ENCODE measurements at places on chromosomes 4 and X.

DNA sequence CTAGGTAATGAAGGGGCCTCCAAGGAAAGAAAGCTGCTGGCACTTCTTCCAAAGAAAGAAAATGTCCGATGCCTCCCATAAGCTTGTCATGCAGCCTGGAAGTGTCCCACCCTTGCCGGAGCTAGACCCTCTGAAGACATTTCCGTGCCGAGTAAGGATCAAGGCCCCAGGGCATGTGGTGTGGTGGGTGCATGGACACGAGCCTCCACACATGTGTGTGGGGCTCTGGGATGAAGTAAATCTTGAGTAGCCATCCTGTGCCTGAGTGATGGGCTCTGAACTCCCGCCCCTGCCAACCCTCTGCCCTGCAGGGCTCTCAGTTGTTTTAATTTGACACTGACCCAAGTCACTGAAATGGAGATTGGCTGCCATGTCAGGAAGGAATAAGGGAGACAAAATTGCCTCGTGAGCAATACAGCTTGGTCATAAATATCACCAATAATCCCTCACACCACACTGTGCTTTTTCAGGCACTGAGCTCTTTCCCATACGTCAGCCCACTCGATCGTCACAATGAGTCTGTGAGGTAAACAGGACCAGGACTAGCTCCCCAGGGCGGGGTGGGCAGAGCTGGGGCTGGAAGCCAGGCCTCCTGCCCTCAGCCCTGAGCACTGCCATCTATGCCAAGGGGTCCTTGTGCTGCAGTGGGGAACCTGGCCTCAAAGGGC, 24.6 kb downstream of the CNGA2 start:
- no peak for DNase-seq

GRCh38 chrX:153819384-153820040, 10.8 kb downstream of the PDZD4 start:
- DNase-seq = no peak

DNA sequence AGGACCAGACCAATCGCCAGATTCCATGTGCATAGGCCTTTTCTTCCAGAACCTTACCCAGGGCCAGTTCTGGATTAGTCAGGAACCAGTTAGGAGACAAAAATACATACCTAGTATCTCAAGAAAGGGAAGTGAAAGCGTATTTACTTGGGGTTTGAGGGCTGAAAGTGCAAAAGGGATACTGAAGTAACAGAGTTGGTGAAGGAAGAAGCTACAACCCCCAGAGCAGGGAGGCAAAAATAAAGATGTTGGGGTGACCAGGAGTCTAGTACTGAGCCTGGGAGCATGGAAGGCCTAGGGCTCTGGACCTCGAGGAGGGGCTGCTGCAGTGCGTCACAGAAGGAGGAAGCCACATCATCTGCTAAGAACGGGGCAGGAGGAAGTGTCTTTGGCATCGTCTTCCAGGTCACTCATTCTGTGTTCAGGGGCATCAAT, 38.3 kb downstream of the TKTL1 start:
- DNase-seq = no peak

- no peak for DNase-seq
Observed at GRCh38 chr4:129014566-129015509, 78.5 kb downstream of the SCLT1 start.

DNA sequence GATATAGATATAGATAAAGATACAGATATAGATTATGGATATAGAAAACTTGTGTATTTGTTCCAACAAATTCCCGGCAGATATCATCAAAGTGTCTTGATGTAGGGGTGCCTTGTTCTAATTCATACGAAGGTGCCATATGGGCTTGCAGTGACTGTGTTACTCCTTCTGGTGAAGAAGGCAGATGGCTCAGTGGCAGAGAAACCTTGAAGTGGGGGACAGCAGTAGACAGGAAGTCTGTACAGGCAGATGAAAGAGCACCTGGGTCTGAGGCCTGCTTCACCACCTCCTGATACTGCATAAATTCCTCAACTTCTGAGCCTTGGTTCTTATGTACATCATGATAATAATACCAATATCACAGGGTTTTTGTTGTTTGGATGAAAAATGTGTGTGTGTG, 179.5 kb upstream of the GATB start:
- DNase-seq = no peak

- no peak for DNase-seq
Observed at GRCh38 chr4:163622379-163623035, 128.0 kb downstream of the TMA16 start.

GRCh38 chrX:102651242-102652011, at the start of gene GPRASP1:
TSS of gene GPRASP1 (plus strand) at chrX:102651483. CDS start at chrX:102653914, 2,431 bp downstream.
- DNase-seq = no peak

- DNase-seq = no peak
Observed at GRCh38 chr4:59712470-59712869, 1487.7 kb upstream of the ADGRL3 start.

- no peak for DNase-seq
Observed at GRCh38 chr4:59938166-59938565, 1262.0 kb upstream of the ADGRL3 start.

DNA sequence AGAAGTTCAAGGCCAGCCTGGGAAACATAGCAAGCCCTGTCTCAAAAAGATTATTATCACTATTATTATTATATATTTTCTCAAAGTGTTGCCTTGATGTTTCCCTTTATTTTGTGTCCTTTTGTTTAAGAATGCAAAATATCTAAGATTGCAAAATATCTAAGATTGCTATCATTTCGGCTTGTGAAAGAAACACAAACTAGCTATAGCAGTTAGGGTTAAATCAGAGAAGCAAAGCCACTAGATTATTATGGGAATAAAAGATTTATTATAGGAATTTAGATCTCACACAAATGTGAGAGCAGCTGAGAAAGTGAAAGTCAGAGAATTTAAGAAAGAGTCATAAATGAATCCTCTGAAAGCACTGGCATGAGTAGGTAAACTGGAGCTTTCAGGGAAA, 18.0 kb upstream of the TMEM184C start:
- no peak for DNase-seq

- DNase-seq = no peak
Observed at GRCh38 chr4:82645936-82646565, 84.3 kb upstream of the TMEM150C start.

DNA sequence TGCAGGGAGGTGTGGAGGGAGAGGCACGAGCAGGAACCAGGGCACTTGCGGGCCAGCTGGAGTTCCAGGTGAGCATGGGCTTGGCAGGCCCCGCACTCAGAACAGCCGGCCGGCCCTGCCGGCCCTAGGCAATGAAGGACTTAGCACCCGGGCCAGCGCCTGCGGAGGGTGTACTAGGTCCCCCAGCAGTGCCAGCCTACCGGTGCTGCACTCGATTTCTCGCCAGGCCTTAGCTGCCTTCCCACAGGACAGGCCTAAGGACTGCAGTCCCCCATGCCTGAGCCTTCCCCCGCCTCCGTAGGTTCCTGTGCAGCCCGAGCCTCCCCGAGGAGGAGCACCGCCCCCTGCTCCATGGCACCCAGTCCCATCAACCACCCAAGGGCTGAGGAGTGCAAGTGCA, 18.0 kb upstream of the NFKB1 start:
- no peak for DNase-seq

DNA sequence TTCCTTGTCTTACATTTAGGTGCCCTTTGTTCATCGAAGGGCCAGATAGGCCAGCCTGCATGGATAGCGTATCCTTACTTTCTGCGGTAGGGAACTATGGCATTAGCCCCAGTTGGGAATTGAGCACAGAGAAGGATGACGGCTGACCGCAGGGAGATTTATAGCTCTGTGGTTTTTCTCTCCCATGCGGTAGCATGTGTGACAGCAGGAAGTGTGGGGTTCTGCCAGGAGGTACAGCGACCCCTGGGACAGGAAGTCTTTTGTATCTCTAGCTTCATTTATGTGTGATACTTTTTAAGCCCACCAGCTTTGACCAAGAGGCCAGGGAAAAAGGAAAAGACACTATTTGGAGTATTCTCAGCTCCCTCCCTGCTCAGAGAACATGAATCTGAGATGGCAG, 33.1 kb downstream of the GAB3 start:
- DNase-seq = no peak

GRCh38 chrX:38732866-38733265, 68.4 kb upstream of the MID1IP1 start:
- no peak for DNase-seq

GRCh38 chr4:71446479-71447081, 107.8 kb downstream of the SLC4A4 start:
- DNase-seq = no peak

DNA sequence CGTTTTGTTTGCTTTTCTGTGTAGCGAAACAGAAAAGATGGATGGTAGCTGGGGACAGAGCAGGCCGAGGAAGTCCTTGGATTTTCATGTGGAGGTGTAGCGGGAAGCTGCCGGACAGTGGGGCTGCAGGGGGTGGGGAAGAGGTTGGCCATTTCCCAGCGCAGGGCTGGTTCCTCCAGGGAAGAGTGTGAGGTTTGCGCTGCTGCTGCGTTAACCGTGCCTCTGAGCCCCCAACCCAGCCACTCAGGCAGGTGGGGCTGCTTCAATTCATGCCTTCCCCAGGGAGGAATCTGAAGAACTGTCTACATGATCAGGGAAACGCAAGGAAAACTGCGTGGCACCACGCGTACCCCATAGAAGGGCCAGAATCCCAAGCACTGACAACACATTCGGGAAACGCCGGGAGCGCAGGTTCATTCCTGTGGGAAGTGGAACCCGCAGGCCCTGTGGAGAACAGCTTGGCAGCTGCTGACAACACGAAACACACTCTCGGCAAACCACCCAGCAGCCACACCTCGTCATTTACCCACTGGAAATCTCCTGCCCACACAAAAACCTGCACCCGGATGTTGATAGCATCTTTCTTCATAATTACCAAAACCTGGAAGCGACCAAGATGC, 57.7 kb downstream of the PCGF3 start:
- no peak for DNase-seq

DNA sequence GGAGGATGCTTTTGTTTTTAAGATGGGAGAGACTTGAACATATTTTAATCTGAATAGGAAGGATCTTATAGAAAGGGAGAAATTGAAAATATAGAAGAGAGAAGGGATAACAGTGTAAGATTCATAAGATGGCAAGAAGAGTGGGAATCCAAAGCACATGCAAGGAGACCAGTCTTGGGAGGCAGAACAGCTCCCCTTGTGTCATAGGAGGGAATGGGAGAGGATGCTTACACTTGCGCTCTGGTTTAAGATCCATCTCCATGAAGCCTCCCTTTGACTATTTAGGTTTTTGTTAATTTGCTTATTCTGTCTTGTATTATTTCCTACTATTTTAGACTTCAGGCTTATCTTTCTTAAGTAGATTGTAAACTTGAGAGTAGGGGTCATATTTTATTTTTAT, 42.7 kb downstream of the KIF4A start:
- no peak for DNase-seq

GRCh38 chrX:6708041-6708440, 173.1 kb upstream of the VCX3A start:
- no peak for DNase-seq

GRCh38 chr4:14888790-14889572, 113.3 kb upstream of the CPEB2 start:
- no peak for DNase-seq

- no peak for DNase-seq
Observed at GRCh38 chr4:184283659-184284335, 66.1 kb upstream of the ENPP6 start.

GRCh38 chrX:130594453-130594916, 192.7 kb downstream of the RBMX2 start:
- DNase-seq = no peak

GRCh38 chrX:123186801-123187200, 2.7 kb downstream of the GRIA3 start:
- no peak for DNase-seq

DNA sequence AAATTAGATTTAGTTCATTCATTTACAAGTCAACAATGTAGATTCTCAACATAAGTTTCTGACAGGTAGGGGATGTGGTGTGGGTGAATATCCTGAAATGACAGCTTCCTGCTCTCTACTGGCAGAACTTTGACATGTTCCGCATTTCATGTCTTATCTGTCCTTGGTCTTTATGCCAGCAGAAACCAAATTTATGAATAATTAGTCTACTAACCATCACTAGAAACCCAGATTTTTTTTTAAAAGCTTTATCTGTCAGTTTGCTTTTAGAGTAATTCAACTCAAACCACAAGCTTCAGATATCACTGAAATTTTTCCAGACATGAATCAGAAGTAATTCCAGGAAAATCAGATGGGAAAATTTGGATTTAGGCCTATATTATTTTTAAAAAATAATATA, 17.9 kb downstream of the COQ2 start:
- DNase-seq = no peak

DNA sequence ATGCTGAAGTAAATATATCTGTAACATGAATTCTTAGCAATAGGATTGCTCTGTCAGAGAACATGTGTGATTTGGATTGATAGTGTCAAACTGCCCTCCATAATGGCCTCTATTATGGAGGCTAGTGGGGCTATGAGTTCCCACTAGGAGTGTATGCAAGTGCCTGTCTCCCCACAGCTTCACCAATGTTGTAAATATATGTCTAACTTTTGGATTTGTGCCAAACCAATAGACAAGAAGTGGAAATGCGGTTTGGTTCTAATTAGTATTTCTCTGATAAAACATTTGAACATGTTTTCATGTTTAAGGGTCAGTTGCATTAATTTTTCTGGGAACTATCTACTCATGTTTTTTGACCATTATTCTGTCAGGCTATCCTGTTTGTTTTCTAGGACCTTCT, 28.1 kb downstream of the GPAT3 start:
- DNase-seq = no peak

DNA sequence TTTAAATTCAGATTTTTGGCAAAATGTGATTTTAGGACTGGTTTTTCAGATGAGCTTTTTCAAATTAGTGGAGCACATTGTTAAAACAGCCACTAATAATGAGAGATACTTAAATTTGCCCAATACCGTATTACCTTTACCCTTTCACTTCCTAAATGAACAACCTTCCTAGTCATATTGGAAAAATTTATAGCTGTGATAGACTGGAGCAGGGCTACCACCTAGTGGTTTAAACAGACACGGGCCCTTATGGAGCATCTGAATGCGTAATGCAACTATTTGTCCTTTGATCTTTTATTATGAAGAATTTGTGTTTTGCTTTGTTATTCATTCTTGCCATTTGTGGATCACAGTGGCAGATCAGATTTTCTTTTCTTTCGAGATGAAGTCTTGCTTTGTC, 72.7 kb downstream of the KDM6A start:
- no peak for DNase-seq

DNA sequence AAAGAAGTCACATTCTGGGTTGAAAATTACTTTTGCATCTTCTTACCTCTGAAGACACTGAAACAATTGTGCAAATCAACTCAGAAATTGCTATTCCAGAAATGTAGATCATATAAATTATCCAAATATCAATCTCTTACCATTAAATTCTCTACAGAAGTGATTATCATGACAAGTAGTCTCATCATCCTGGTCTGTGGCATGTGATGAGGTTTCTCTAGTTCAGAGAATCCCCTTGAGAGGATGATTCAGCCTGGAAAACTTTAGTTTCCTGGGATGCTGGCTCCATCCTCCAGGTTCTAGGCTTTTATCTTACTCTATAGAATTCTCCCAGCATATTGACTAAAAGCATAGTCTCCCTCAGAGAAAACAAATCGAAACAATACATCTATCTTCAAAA, 76.2 kb upstream of the S100G start:
- DNase-seq = no peak

- DNase-seq = no peak
Observed at GRCh38 chr4:151021637-151022334, 6.7 kb upstream of the LRBA start.

GRCh38 chr4:151315212-151315886, 10.1 kb downstream of the SH3D19 start:
- DNase-seq = no peak

- DNase-seq = no peak
Observed at GRCh38 chr4:163556650-163557391, 62.3 kb downstream of the TMA16 start.

Data from iPS DF 6.9 (cell line).